AG08395 (cell line): ENCODE measurements at places on chromosomes 3 and 15.

GRCh38 chr15:88606070-88606794 lies 14.9 kb upstream of the AEN start:
- no peak for DNase-seq

DNA sequence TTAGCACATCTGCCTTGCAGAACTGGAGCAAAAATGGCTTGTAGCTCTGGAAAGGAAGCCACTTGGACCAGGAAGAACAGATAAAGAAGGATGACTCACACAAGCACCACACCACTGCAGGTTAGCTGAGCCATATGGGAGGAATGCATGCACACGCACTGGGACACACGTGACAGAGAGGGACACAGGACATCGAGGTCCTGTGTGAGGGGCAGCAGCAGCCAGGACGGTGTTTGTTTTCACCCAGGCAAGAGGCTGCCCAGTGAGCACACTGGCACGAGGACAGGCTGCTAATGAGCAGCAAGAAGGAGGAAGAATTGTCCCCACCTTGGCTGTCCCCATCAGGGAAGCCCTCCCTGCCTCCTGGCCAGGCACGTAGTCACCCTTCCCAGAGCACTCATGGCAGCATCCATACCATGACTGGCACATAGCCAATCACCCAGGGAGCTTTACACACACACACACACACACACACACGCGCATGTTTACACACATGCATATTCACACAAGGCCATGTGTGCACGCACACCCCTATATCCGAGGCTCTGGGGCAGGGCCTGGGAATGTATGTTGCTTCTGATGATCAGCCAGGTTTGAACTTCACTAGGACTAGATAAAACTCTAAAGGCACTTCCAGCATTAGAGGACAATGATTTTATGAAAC lies 24.0 kb upstream of the SPTBN5 start:
- peak; percentile 67 for DNase-seq

DNA sequence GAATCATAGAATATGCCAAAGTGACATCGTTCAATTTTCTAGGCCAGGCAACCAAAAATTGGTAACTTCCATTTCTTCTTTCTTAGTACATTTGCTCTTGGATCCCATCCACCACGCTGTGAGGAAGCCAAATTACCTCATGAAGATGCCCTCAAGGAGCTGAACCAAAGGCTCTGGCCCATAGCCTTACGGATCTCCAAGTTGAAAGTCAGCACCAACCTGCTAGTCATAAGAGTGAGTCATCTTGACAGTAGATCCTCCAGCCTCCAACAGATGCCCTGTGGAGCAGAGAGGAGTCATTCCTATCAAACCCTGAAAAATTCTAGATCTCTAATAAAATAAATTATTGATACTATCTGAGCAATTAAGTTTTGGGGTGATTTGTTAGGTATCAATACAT lies 322.5 kb upstream of the COL8A1 start:
- no peak for DNase-seq

DNA sequence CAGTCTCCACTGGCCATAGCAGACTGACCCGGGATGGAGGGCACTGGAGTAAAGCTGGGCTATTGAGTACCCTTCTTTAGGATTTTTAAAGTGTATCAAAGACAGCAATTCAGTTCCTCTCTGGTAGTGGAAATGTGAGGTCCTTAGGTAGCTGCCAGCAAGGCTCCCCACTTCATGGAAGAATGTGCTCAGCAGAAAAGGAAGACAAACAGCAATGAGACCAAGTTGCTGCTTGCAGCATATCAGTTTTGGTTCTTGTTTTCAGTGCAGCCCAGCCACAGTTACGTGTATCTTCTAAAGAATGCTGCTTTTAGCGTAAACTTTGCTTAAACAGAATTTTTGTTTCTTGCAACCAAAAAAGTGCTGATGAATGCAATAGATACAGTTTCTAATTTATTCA lies 374.0 kb upstream of the CBLB start:
- DNase-seq: no peak

GRCh38 chr3:186181901-186182300 lies 73.0 kb upstream of the ETV5 start:
- DNase-seq: no peak

GRCh38 chr3:14397940-14398796 lies 4.2 kb upstream of the SLC6A6 start:
- no peak for DNase-seq

- peak; percentile 35 for DNase-seq
Measured at GRCh38 chr15:74978503-74978902, 16.9 kb upstream of the SCAMP5 start.
